Muscle of leg (tissue), 16 donors: ENCODE measurements at places on chromosomes 1 and 21. TPM values are rescaled to one million over a fixed set of nuclear protein-coding genes. Genes with fewer than 3 reads are reported as not detected.

The GBP7 gene
- total RNA-seq = 0.04 TPM

DNA sequence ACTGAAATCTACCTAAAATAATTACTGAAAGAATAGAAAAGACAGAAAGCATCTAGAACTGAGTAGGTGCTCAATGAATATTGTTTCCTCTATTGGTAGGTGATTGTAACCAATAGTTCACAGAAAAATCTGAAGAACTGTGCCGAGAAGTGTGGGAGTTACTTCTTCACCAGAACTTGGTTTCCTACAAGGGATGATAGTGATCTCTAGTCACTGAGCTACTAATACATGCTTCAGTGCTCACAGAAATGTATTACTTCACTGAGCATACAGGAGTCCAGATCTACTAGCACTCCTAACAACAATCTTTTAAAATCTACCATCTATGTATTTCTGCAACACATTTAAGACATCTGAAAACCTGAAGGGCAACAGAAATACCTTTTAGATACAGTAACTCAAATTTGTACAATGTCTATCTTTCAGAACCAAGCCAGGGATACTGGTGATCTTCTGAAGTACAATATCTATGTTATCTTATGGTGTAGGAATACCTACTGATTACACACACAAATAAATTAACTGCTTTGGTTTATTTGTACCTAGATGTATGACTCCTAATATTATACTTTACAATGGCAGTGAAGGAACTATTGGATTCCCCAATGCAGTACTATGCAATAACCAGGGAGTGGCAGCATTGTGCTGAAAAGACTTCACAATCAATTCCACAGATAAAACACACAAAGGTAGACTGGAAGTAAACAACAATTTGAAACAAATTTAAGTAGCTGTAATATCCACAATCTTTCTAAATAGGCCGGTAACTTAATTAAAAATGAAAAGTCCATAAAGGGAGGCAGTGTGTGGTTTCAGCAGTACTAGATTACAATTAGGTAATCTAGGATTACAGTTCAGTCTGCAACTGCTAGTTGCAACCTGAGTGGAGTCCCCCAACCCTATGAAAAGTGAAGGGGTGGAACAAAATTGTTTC is 243.0 kb downstream of the SLC45A1 start:
- DNase-seq = peak; percentile 58

DNA sequence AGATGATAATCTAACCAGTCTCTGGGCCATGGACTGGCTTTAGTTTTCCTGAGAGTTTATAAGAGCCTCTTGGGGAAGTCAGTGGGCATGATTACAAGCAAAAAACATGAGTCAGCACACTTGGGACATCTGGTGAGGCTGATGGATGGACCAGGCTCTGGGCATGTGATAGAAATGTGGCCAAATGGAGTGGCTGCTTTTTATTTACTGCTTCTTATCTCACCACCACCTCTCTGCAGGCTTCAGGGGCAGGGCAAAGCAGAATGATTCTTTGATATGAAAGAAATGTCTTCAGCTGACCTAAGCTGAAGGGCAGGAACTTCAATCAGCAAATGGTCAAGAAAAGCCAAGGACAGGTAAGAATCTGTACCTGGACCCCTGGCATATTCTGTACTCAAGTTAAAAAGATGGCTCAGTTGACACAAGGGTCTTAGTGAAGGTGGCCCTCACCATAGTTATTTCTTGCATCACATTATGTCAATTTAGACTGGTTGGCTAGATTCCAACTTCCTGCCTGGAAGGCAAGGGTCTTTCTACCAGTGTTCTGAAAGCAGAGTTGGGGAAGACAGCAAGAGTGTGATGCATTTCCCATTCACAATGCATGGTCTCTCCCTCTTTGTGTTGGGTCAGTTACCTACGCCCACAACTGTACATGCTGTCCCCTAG is 162.8 kb downstream of the FASLG start:
- peak; percentile 34 for DNase-seq

DNA sequence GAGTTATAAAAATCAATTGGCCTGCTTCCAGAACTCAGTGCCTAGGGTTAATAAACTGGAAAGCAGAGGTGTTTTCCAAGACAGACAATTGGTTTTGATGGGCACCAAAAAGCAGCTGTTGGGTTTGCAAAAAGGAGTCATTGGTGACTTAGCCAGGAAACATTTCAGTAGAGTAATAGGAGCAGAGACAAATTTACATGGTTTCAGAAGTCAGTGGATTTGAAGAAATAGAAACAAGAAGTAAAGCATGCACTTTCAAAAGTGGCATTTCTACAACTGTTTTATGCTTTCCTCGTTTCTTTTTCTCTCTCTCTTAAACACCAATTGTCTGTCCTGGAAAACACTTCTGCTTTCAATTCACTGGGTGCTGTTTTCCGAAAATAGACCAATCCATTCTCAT is 87.8 kb downstream of the GLUL start:
- peak; percentile 30 for DNase-seq

GRCh38 chr1:203660069-203660468 is 33.4 kb downstream of the ATP2B4 start:
- DNase-seq = no peak

The LRRIQ3 gene
- total RNA-seq = 0.35 TPM

DNA sequence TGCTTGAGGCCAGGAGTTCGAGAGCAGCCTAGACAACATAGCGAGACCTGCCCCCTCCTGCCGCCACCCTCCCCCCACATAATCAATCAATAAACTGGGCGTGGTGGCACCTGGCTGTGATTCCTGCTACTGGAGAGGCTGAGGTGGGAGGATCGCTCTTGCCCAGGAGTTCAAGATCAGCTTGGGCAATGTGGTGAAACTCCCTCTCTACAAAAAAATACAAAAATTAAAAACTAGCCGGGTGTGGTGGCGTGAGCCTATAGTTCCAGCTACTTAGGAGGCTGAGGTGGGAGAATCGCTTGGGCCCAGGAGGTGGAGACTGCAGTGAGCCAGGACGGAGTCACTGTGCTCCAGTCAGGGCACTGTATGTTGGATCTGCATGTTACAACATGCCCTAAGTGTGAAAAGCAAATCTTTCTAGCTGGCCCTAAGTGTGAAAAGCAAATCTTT is 7.0 kb upstream of the MDM4 start:
- DNase-seq = no peak

- DNase-seq = peak; percentile 64
Measured at GRCh38 chr1:111745675-111746613, 6.7 kb upstream of the INKA2 start.

- DNase-seq = no peak
Measured at GRCh38 chr21:38527737-38528136, 29.5 kb upstream of the ERG start.

The FCRL1 gene
- 0.09 TPM for total RNA-seq

GRCh38 chr1:151960780-151961513 is 32.7 kb downstream of the S100A10 start:
- peak; percentile 44 for DNase-seq

DNA sequence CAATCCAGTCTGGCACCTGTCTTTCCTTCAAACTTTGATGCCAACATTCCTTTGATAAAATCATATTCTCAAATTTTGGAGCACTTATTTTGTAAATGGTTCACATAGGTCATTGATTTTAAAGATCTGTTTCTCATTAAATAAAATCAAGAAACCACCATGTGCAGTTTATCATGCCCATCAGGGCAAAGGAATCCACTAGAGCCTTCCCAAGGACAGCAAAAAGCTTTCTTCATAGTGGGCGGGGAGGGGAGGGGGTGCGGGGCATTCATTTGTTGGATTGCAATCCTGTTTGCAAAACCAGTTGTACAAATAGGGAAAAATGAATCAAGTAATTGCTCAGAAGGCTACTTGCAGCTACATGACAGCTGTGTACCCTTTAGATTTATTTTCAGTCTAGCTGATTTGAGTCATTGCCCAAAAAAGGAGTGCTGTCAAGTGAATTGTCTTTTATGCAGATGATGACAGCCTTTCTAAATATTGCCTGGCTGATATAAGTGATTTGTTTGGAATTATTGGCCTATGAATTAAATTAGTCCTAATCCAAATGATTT is 23.0 kb downstream of the LRRC8B start:
- DNase-seq = no peak

The IFI44 gene
- total RNA-seq = 10.4 TPM

The TEKT2 gene
- 0.53 TPM for total RNA-seq

DNA sequence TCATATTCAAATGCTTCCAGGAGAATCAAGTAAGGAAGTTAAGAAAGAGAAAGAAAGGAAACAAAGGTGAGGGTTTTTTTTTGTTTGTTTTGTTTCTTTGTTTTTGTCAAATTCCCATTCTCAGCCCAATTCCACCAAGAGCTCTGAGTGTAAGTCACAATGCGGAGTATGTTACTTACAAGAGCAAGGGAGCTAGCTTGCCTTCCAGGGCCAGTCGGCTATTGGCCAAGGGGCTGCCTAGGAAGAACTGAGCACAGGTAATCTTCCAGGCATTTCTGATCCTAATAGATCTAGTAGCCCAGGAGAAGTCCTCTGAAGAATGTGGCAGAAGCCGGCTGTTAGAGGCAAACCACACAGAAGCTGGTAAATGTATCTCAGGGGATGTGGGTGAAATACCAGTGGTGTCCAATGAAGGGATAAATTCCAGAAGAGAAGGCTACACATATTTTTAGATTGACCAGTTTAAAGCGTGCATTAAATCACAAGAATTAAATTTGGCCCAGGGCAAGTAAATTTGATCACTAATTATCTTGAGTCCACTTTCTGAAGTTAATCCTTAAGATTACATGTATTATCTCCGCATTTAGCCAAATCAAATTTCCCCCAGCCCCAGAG is 239.6 kb upstream of the ADAMTS5 start:
- no peak for DNase-seq

GRCh38 chr1:47536646-47537118 is 98.8 kb downstream of the FOXD2 start:
- peak; percentile 44 for DNase-seq

GRCh38 chr1:246765521-246765920 is 41.3 kb downstream of the SCCPDH start:
- no peak for DNase-seq

DNA sequence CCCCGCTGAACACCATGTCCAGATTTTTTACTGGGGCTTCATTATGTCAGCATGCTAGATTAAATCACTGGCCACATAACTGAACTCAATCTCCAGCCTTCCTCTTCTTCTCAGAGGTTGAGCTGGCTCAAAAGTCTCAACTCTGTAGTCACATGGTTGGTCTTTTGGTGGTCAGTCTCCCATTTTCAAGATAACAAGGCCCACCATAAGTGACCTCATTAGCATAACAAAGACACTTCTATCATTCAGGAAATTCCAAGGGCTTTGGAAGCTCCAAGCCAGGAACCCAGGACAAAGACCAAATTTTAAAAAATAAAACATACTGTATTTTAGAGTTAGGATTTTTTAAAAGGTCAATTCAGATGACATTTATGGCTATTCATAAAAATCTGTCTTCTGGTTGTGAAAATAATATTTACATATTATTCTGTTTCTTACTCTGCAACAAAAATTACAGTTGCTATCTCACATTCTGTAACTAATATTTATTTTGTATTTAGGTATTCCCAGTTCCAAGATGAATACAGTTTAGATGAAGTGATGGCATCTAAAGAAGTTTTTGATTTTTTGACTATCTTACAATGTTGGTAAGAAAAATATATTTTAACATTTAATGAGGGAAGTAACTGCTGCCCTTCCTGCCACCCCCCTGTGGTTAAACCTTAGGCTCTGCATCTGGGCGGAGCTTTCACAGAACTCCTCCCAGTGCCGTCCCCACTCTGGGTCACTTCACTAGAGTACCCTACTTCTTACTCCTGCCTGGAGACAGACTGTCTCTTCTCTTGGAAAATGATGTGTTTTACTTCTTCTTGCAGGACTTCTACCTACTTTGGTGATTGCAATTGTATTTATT is 49.3 kb downstream of the SCP2 start:
- DNase-seq = no peak

DNA sequence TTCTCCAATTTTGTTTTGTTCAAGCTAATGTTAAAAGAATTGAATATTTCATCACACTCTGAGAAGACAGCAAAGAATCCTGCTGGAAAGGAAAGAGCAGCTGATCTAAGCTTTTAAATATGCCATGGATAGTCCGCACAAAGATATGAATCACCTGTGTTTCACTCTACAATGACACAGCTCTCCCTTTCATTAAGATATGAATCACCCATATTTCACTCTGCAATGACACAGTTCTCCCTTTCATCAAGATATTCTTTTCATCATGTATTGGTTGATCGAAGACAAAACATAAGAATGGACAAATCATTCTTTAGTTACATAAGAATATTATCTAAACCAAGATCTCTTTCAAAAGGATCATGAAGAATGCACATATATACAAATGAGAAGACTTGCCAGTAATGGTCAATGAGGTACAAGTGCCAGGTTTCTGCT is 367.3 kb downstream of the SMYD3 start:
- DNase-seq = no peak

- no peak for DNase-seq
Measured at GRCh38 chr1:4485398-4485797, 169.0 kb upstream of the AJAP1 start.

DNA sequence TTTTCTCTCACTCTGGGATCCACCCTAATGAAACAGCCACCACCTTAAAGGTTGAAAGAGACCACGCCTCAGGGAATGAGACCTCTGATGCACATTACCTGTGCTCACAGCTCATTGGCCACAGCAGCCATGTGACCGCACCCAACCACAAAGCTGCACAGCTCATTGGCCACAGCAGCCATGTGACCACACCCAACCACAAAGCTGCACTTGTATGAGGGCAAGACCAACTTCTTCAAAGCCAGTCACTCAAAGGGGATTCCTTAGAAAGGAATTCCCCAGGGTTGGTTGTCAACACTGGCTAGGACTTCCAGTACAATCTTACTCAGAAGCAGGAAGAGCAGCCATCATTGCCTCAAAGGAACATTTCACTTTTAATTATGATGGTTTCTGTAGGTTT is 43.6 kb upstream of the PDE9A start:
- DNase-seq = no peak

The CFAP107 gene
- total RNA-seq = 0.62 TPM

GRCh38 chr1:192378276-192378675 is 61.5 kb downstream of the RGS21 start:
- no peak for DNase-seq

The UBASH3A gene
- total RNA-seq = 0.04 TPM

DNA sequence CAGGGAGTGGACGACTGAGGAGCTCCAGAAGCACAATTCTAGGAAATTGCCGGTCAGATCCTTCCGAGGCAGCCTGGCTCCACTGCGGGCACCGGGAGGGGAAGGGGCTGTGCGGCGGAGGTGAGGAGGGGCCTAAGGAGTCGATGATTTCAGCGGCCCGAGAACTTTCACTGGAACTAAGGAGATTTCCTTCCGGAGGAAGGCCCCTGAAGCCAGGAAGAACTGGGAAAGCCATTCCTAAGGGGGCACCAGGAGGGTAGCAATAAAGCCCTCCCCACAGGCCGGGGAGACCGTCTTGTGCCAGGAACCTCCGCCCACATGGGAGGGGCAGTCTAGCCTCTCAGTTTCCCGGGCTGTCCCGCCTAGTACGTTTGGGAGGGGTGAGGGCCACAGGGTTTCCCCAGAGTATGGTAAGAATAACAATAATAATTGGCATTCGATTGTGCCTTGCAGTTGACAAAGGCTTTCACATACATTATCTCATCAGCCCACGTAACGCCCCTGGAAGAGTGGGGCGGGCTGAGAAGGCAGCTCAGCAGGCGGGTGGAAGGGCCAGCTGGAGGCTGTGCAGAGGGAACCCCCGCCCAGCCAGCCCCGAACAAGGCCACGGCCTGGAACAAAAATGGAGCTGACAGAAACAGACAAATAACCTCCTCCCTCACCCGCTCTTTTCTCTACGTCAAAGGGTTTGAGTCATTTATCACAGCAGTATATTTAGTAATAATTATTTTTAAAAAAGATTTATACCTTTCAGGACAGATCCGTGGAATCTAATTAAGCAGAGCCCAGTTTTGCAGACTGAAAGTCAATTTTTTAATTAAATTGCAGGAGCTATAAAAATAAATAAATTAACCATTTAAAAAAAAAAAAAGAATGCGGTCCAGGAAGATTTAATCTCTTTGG is 19.8 kb downstream of the NPR1 start:
- DNase-seq = peak; percentile 80

GRCh38 chr1:150796374-150796773 is 11.7 kb downstream of the CTSK start:
- no peak for DNase-seq
